Colonic mucosa (tissue), 4 donors: ENCODE measurements at places on chromosomes 11 and 22. TPM values are rescaled to one million over a fixed set of nuclear protein-coding genes. Genes with fewer than 3 reads are reported as not detected.

DNA sequence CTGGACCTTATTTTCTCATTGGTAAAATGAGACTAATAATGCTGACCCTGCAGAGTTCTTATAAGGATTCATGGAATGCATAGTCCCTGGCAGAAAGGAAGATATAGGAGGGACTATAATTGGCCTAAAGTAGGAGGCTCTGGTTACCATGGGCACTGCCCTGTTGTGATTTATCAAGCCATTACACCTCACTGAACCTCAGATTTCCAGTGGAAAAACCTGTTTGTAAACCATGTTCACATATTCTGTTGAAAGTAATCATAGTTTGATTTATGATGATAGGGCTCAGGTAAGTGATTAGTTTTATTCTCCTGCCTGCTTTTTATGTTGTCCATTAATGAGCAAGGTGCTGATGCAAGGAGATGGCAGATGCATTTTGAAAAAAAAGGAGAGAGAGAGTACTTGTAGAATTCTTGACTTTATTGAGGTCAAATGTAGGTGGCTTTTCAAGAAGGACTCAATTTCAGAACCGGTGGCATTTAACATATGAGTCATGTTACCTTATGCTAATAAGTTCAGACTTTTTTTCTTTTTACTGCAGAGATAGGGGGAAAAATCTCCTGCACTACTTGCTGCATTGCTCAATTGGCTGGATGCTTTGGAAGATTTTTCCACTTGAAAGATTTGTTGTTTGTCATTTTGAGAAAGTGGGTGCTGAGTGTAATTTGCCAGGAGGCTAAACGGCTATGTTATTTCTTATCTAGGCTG lies 14.6 kb downstream of the NF2 start:
- peaks cover 10% of the 10 kb centered on the region for H3K4me1 ChIP-seq
- no peak overlapping the region for H3K4me3 ChIP-seq
- H3K36me3 ChIP-seq: no peaks in the 10 kb centered on the region
- H3K27me3 ChIP-seq: no peaks in the 10 kb centered on the region
- DNase-seq: no peak

- peak overlapping the region; percentile 67 for H3K27ac ChIP-seq
- no peak overlapping the region for H3K4me3 ChIP-seq
- no peaks in the 10 kb centered on the region for H3K27me3 ChIP-seq
- peaks cover 15% of the 10 kb centered on the region for H3K36me3 ChIP-seq
- H3K4me1 ChIP-seq: peaks cover 17% of the 10 kb centered on the region
Measured at GRCh38 chr11:62560566-62561103, 13.1 kb downstream of the EEF1G start.

The NRXN2 gene
- total RNA-seq: 5.4 TPM

GRCh38 chr11:2667940-2668339 lies 31.9 kb downstream of the KCNQ1OT1 start:
- no peak overlapping the region for H3K4me3 ChIP-seq
- H3K27me3 ChIP-seq: no peaks in the 10 kb centered on the region
- H3K36me3 ChIP-seq: no peaks in the 10 kb centered on the region
- DNase-seq: no peak
- H3K4me1 ChIP-seq: no peaks in the 10 kb centered on the region

The CRYAB gene
- 10.6 TPM for total RNA-seq

GRCh38 chr11:36010010-36010740 lies 66.3 kb downstream of the LDLRAD3 start:
- no peaks in the 10 kb centered on the region for H3K36me3 ChIP-seq
- H3K27me3 ChIP-seq: no peaks in the 10 kb centered on the region
- H3K27ac ChIP-seq: no peak overlapping the region
- no peak for DNase-seq
- no peaks in the 10 kb centered on the region for H3K4me1 ChIP-seq
